Stimulated activated CD4-positive, alpha-beta T cell treated with anti-CD3 and anti-CD28 coated beads, Interleukin-12 subunit alpha, Interleukin-12 subunit beta, amount 100 ng/mL, for 24 hours (primary cell): ENCODE measurements at places on chromosomes 2 and 18.

DNA sequence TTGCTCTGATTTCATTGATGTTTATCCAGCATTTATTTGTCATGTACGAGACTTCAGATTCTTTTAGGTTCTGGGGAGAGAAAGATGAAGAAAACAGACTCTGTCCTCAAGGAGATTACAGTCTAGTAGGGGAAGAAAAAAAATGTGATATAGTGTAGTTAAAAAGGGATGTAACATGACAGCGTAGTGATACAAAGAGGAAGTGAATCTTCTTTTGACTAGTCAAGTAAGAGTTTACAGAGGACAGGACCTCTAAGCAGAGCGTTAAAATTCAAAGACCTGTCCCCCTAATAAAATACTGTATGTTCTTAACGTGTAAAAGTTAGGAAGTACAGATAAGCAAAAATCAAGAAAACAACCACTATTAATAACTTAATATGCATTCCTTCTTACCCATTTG is 47.7 kb downstream of the NCOA1 start:
- DNase-seq: no peak

- no peak for DNase-seq
These were observed 593.9 kb upstream of the ZNF804A start for GRCh38 chr2:184004289-184004947.

- DNase-seq: no peak
These were observed 132.2 kb upstream of the ITGB6 start for GRCh38 chr2:160332318-160332717.

GRCh38 chr2:177211576-177212105 is 953 bp upstream of the HNRNPA3 start:
- DNase-seq: no peak
